ENCODE measurements at places on chromosomes 7 and 10. TPM values are rescaled to one million over a fixed set of nuclear protein-coding genes. Genes with fewer than 3 reads are reported as not detected.

The FGFR2 gene
- total RNA-seq = 0.22 TPM

The RBP3 gene
- total RNA-seq = not detected

The SPDYE18 gene
- total RNA-seq = 0.81 TPM

The SCIN gene
- not detected for total RNA-seq

The IFRD1 gene
- 301 TPM for total RNA-seq

The TAS2R5 gene
- 0.27 TPM for total RNA-seq

The PAPSS2 gene
- not detected for total RNA-seq

The MMP21 gene
- 0.27 TPM for total RNA-seq

The INSYN2A gene
- total RNA-seq = not detected

- no peak for DNase-seq
Measured at GRCh38 chr7:80954191-80954590, 35.3 kb upstream of the SEMA3C start.

GRCh38 chr10:98967601-98968000 is 268.1 kb downstream of the HPSE2 start:
- no peak for DNase-seq

DNA sequence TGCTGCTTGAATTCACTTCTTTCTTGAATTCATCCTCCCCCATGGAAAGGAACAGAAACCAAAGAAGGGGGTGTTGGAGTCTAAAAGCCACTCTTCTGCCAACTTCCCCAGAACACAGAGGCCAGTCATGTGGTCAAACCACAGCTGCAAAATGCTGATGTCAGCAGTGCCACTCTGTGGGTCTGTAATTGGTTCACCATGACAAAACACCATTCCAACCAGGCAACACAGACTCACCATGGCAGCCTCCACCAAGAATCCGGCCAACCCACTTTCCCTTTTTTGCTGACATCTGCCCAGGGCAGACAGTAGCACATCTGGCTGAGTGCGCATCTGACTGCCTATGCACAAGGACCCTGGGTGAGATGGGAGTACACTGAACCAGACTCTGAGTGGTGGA is 16.8 kb downstream of the OSBPL3 start:
- no peak for DNase-seq

- no peak for DNase-seq
Measured at GRCh38 chr7:95493247-95493646, 7.5 kb downstream of the ASB4 start.

DNA sequence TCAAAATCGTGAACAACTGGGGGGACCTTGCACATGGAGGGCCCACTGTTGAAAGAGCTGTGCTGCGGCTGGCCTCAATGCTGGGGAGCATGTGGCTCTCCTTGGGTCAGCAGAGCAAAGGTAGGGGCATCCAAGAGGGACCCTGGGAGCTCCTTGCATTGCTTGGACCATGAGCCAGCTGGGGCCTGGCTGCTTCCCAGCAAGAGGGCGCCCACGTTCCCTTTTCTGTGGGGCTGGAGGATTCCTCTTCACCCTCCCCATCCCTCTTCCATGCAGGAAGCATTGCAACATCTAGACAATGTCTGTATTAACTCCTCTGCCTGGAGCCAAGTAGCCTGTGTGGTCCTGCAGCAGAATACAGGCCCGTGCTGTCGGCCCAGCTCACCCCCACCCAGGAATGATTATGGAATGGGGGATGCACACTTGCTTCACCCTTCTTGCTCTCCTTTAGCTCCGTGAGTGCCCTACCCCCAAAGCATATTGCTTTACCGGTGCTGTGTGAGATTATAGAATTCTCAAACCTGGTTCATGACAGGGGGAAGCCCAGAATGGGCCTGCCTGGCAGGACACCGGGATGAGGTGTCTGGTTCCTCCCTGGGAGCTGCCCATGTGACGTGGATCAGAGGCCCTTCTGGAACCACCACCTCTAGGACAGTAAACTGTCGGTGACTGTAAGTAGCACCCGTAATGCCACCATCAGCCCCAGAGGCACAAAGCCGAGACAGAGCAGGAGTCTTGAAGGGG is 61.9 kb downstream of the SYPL1 start:
- no peak for DNase-seq

DNA sequence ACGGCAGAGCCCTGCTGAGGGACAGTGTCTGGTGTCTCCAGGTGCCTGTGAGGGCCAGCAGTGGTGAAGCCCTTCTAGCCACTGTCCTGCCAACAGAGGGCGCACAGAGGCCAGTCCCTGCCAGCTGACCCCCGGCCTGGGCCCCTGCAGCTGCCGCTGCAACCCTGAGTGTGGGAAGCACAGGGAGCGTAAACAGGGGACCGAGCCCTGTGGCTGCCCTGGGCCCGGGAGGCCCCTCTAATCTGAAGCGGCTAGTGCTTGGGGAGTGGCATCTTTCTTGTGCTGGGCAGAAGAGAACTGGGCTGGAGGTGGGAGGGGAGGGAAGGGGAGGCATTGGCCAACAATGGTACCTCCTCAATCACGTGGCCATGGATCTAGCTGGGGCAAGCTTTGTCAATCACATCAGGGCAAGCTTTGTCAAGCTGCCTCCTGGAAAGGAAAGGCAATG is 34.6 kb downstream of the TRIM8 start:
- DNase-seq = no peak

DNA sequence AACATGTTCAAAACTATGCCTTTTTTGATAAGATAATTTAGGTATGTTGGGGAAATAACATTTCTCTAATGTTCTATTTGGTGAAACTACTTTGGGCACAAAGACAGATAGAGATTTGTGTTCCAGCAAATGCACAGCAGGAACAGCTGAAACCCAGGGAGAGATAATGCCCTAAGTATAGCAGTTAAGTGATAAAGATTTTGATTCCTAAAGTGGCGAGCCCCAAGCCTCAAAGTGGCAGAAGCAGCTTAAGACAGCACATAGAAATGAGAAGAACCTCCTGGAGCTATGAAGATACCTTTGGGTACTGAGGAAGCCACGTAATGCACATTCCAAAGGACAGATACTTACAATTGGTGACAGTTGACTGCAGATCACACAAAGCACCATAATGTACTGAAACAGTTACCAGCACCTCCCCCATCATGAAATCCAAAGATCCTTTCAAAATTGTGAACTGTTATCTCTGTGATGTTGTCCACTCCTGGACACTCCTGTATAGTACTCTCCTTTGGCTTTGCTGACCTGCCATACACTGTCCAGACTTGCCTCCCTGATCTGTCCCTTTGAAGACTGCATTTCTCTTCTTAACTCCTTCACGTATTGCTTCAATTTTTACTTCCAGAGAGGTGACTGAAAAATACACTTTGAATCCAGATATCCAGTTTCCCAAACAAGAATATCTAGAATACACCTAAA is 62.9 kb downstream of the CHRM2 start:
- DNase-seq = no peak

DNA sequence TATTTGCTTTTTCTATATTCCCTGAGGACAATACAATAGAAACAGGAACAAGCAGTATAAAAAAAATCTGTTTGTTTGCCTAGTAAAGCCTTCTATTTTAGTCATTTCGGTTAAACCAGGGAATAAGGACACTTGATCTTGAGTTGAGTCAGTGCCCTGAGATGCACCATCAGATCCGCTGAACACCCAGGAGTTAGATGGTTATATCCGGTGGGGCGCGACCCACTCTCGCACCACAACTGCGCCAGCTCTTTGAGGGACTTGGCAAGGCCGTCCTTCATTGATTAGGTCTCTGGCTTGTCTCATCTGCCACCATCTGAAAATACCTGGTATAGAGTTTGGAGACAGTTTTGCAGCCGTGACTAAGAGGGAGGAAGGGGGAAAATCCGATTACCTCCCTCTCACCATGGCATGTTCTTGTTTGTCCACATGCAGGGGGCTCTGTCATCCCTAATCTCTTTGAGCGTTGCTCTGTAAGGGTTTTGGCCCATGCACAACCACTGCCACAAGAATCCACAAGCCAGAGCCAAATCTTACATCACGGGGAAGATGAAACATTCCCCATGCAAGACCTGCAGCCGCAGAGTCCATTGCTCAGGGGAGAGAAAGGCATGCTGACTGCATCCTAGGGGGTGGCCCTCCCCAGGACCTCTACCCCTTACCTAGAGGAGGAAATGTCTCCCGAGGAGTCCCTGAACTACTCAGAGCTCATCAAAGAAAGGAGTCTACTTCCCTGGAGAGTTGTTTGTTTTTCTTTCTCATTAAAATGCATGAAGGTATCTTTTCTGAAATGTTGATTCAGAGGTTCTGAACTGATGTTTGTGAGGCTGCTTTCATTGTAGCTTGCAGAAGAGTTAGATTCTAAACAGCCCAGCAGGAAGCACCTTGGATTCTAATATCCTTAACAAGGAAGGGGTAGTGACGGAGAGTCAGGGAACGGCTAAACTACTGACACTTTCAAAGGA is 101.6 kb upstream of the FAM171A1 start:
- DNase-seq = no peak

GRCh38 chr7:14596421-14596820 is 306.1 kb downstream of the DGKB start:
- no peak for DNase-seq

- DNase-seq = no peak
Measured at GRCh38 chr7:144024213-144024612, 24.1 kb downstream of the OR6B1 start.

DNA sequence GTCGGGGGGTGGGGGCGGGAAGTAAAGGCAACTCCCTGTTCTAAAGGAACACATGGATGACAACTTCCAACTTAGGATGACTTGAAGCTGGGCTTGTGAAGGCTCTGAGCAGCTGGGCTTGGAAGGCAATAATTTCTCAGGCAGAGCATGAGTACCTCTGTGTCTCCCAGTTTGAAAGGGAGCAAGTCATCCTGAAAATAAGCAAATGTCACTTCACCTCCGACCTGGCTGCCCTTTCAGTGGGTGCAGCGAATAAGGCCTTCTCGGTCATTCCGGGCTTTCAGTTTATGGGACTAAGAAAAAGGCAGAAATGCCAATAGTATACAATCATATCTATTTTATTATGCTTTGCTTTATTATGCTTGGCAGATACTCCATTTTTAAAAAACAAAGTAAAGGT is 15.3 kb upstream of the ADAMTS14 start:
- DNase-seq = no peak

- no peak for DNase-seq
Measured at GRCh38 chr10:131224106-131224505, 87.4 kb downstream of the TCERG1L start.

- DNase-seq = no peak
Measured at GRCh38 chr7:128666200-128666599, 5.9 kb upstream of the GARIN1A start.

DNA sequence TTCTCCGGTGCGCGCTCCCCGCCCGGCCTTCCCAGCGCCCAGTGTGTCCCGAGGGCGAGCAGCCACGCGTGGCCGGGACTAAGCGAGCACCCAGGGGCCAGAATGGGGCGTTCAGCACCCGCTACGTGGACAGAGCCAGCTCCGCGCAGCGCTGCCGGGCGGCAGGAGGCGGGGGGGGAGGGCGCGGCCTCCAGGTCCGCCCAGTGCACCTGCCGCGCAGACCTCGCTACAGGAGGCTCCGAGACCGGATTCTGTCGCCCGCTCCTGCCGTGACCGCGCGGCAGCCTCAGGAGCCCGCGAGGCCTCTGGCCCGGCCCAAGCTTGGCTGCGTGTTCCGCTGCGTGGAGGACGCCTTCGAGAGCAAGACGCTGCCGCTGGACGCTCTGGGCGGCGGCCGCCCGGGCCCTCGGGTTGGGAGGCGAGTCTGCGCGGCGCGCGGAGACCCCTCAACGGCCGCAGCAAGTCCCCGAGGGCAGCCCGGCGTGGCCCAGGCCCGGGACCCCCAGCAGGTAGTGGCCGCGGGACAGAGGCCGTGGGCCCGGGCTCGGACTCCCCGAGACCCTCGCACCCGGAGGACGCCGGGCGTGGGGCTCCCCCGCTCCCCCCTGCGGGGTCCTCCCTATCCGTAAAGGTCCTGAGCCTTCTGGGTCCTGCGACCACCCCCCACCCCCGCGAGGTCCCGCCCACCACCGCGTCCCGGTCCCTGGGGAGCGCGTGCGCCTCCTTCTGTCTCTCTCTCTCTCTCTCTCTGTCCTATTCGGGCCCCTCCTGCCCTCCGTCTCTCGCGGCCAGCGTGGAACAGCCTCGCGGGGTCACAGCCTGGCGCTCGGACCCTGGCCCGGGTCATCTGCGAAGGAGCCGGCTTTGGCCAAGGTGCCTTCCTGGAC is 904 bp upstream of the DPYSL4 start:
- DNase-seq = peak; percentile 28

DNA sequence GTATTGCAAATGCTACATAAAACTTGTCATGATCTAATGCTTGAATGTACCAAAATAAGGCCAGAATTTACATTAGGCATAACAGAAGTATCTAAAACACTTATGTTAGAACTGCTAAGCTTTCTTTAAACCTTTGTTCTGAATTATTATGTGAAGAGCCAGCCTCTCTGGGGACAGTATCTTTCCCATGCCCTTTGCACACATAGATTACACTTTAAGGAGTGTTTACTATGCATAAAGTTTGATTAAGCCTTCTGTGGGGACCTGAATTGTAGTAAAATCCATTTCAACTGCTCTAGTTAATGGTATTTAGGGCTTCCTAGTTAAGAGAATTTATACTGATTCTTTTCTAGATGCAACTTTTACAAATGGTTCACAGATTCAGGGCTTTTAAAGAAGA is 444.7 kb downstream of the IPMK start:
- DNase-seq = no peak

DNA sequence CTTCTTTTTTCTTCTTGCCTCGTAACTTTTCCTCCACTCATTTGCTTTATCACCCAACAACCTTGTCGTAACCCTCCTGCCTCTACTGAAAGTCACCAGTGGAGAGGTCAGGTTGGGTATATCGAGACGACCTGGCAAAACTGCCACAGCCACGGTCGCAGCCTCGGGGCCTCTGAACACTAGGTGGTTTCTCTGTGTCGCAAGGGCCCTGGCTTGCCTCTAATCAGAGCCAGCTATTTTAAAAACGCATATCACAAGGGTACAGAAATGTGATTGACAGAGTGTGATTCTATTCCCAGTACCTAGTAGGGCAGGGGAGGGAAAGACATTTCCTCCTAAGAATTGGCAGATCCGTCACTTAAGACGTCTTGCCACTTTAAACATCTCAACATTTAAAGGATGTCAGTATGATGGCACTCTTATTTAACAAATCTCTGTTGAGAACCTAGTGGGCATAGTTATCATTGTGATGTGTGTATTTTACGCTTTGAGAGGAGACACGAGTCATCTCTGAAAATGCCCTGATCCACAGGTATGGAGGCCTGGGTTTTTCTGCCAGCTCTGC is 197.5 kb downstream of the ARHGAP21 start:
- DNase-seq = no peak

DNA sequence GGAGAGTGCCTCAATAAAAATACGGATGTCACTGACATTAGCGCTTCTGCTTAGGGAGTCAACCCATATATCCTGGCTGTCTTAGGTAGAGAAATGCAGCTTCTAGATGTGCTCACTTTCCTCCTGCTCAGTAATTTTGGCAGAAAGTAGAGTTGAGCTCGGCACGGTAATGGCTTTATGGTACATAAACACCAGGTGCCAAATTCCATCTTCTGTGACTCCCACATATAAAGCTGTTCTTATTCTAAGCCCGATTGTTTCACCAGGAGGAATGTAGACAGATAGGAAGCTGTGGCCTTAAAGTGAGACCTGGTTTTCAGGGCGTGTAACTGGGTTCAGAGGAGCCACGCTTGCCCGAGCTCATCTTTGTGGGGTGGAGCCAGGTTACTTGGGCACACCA is 143.7 kb downstream of the CREB5 start:
- DNase-seq = no peak
